ENCODE measurements at places on chromosomes 6 and 20.

- DNase-seq: no peak
These were observed 31.8 kb downstream of the HFE start for GRCh38 chr6:26118999-26119398.

DNA sequence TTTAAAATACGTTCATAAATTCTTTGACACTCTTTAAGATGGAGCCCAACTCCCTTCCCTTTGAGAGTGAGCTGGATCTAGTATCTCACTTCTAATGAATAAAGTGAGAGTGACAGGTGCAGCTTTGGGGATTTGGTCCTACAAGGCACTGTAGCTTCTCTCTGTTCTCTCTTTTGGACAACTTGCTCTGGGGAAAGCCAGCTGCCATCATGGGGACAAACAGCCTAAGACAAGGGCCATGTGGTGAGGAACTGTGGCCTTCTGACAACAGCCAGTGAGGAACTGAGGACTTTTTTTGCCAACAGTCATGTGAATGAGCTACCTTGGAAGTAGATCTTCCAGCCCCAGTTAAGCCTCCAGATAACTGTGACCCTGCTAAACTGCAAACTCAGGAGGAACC is 272.8 kb upstream of the AGPAT4 start:
- DNase-seq: no peak

GRCh38 chr20:38135651-38136420 is 29.2 kb downstream of the TGM2 start:
- no peak for DNase-seq

DNA sequence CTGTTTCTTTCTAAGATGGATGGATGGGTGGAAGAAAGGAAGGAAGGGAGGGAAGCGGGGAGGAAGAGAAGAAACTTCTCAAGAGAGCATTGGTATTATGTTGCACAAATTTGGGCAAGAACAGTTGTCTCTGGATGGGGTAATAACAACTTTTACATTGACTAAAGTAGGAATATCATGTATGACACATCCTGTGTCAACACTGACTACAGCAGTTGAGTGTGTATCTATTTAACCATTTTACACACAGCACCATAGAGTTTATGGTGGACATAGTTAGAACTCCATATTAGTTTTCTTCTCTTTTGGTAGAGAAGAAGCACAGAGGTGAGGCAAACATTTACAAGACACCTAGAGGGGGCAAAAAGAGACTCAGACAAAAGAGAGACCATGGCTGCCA is 44.2 kb upstream of the RNF146 start:
- DNase-seq: no peak

DNA sequence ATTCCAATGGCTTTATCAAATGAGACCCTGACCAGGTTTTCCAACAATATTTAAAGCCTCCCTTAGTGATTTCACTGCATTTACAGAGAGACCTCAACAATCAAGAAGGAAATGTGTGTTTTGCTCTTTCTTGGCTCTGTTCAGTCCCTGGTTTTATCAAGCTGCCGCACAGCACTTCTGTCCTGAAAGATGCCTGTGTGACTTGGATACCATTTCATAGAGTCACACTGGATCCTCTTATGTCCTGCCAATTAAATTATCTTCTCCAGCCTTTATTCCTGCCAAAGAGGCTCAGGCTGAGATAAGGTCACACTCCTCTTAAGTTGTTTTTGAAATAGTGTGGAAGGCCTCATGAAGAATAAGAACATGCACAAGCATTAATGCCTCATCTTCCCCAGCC is 197.0 kb upstream of the RNF217 start:
- no peak for DNase-seq

- no peak for DNase-seq
These were observed 167.3 kb downstream of the BCAS1 start for GRCh38 chr20:53902968-53903651.

GRCh38 chr6:88538130-88538706 is 372.1 kb upstream of the CNR1 start:
- DNase-seq: no peak

DNA sequence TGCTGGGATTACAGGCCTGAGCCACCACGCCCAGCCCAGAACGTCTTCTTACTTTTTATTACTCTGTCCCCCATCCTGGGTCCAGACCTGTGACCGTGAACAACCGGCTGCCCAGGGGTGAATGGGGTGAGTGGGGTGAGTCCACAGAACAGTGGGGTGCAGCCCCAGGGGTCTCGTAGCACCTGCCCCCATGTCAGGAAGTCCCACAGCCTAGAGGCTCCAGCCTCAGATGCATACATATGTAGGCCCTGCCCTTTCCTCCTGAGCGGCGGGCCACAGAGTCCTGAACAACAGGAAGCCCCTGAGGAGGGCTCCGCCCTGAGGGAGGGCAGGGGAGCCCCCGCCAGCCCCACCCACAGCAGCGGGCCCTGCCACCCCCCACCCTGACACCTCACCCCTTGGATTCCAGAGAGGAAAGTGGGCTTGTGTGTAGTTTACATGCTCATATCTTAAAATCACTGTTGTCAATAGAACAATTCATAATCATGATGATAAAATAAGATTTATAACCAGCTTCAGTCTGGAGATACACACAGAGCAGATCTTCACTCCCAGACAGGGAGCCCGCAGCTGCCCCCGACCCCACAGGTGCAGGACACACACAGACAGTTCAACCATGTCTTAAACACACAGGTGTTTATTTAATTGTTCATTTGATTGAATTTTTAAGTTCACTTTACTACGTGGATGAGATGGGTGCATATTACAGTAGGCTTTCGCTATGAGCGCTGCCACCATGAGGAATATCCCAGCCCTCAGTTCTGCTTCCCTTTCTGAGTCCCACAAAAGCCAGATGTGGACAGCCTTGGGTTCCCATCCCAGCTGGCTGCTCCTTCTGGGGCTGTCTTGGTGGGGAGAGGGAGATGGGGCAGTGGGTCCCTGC is 12.4 kb upstream of the GMEB2 start:
- DNase-seq: peak; percentile 31

- no peak for DNase-seq
These were observed 4.5 kb downstream of the TREML4 start for GRCh38 chr6:41232667-41233066.

DNA sequence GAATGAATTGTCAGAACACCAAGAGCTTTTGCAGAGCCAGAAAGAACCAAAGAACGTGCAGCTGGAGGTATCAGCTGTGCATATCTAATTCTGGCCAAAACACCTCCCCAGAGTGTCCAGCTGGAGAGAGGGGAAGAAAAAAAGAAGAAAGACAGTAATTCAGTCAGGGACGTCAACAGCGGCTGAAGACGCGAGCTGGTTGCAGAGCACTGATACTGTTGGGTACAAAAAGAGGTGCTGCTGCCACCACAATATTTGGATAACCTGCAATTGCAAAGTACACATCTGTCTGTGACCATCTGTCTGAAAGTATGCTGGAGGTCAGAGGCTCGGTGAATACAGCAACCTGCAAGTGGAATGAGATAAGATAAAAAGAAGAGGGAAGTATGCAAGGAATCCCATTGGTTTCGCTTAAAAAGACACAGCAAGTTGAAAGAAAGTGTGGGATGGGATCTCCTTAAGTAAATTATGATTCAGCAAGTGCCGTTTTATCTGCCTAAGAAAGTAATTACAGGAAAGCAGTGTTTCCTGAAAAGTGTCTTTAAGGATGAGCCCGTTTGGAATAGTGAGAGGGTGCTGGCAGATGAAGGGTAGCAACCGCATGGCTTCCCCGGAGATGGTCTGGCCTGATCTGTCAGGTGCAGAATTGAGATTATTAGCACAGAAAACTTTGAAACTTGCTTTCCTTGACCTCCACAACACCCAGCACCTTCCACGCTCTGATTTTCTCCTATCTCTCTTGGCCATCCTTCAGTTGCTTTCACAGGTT is 189.9 kb upstream of the PRDM1 start:
- no peak for DNase-seq

GRCh38 chr20:15619816-15620215 is 953.4 kb downstream of the KIF16B start:
- DNase-seq: no peak

GRCh38 chr6:144785056-144785455 is 499.9 kb downstream of the UTRN start:
- DNase-seq: no peak

DNA sequence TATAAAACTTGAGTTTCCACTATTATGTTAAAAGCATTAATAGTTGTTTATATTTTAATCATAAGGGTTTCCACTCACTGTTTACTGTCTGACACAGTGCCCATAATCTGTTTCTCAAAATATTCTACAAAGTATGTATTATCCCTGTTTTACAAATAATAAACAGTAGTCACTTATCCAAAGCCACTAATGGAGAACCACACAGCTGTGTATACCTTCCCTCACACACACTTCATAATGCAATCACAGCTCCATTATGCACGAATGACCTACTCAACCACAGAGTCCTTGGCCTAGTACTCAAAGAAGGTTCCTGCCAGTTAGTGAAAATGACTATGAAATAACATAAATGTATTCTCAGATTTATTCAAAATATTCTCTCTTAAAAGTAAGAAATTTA is 103.1 kb downstream of the EPB41L2 start:
- DNase-seq: no peak

DNA sequence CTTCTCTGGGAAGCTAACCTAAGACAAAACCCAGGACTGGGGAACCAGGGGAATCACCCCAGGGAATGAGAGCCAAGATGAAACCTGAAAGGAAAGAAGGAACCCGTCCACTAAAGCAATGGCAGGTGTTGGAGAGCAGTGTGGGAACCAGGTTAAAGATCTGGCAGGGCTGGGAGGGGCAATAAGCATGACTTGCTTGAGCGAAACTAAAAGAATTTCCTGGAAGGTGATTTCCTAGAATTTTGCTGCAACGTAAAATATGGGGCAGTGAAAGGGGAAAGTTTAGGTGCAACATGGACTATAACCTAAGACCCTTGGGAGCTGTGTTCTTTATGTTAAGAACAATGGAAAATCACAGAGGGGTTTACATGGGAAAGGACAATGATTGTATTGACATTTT is 126.2 kb upstream of the SSTR4 start:
- DNase-seq: no peak

GRCh38 chr6:66896415-66896814 is 1189.4 kb upstream of the EYS start:
- DNase-seq: no peak

GRCh38 chr6:15499125-15499524 is 163.7 kb downstream of the DTNBP1 start:
- no peak for DNase-seq

DNA sequence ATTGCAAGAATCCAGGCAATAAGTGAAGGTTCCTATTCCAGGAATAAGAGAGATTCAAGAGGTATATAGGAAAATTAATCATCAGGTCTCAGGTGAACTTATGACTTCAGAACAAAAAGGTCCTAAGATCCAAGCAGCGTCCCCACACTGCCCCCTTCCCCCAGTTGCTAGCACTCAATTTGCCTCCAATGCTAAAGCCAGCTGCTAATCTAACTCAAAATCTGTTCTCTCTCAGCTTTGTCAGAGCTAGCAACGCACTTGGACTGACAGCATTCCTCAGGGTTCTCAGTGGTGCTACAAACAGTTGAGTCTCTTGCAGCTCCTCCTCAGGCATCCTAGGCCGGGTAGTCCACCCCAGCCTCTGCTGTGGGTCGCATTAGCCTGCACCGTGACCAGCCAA is 148.3 kb downstream of the RFX6 start:
- DNase-seq: no peak

DNA sequence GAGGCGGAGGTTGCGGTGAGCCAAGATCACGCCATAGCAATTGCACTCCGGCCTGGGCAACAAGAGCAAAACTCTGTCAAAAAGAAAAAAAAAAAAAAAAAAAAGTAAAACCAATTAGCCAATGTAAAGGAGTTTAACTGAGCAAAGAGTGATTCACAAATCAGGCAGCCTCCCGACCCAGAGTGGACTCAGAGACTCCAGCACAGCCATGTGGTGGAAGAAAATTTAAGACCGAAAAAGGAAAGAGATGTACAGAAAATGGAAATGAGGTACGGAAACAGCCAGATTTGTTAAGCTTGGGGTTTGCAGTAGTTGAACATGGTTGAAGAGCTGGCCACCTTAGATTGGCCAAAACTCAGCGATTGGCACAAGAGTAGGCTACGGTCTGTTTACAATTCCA is 51.4 kb downstream of the ERMARD start:
- DNase-seq: no peak

DNA sequence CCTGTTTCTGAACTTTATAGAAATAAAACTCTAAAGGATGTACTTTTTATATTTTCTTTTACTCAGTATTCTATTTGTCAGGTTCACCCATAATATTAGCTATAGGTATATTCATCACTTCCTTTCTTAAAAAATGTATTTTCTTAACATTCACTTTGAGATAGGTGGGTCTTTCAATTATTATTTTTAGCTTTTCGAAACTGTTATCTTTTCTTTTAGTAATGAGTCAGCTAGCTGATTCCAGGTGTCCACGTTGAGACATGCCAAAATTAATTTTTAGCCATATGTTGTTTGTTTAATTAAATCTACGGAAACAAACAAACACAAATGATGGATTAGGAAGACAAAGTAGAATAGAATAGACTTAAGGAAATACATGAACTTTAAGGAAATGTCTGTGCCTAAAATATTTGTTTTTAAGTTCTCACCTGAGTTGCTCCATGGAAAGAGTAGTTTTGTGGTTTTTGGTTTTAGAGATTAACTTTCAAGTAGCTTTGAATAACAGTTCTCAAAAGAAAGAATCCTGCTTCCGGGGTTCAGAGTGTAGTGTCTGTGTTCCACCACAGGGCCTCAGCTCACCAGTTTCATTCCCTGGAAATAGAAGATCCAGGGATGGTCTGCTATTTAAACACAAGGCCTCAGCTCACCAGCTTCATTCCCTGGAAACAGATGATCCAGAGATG is 435.0 kb downstream of the HAO1 start:
- no peak for DNase-seq

DNA sequence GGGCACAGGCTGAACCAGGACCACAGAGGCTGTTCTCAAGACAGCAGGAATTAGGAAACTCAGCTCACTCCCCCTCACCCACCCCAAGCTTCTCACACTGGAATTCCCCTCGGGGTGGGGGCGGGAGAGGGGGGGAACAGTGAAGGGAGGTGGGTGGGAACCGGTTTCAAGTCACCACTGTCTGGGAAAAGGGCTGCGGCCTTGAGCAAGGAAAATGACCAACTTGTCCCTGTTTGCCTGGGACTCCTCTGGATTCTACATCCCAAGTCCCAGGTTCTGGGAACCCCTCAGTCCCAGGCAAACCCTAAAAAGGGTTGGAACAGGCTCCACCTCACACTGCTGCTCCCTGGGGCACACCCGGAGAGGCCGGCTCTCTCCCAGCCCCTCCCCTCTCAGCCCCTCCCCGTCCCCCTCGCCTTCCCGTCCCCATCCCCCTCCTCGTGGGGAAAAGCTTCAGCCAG is 230.7 kb downstream of the TFAP2C start:
- DNase-seq: no peak

- no peak for DNase-seq
These were observed 384.1 kb upstream of the SLC35B3 start for GRCh38 chr6:8819446-8819845.

- DNase-seq: no peak
These were observed 83.8 kb downstream of the GJA10 start for GRCh38 chr6:89977808-89978748.
